ENCODE measurements at places on chromosomes 6 and 20.

DNA sequence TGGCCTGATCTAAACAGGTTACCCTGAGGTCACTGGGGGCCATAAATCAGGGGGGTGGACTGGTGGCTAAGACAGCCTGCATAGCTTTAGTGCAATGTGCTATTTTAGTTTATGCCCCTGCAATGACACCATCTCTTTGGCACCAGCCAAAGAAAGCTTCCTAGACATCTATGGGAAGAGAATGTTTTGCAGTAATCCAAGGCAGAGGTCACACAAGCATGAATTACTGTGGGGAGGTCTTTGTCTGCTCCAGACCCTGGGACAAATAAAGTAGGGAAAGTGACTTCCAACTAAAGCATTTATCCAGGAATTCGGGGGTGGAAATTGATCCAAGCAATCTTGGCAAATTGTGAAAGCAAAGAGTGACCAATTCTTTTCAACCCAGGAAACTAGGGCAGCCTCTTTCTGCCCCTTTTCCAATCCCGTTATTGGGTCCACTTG, 5.3 kb downstream of the RIPOR2 start:
- no peak for DNase-seq

GRCh38 chr6:130997061-130997753, 65.8 kb downstream of the EPB41L2 start:
- no peak for DNase-seq

GRCh38 chr6:150323205-150323604, 45.6 kb upstream of the IYD start:
- DNase-seq = no peak

- no peak for DNase-seq
Measured at GRCh38 chr6:120938164-120938875, 396.0 kb downstream of the TBC1D32 start.

All from stimulated activated CD8-positive, alpha-beta memory T cell treated with anti-CD3 and anti-CD28 coated beads, Interleukin-7, amount 100 ng/mL, for 4 hours (primary cell).